Naive thymus-derived CD8-positive, alpha-beta T cell (primary cell): ENCODE measurements at places on chromosomes 7 and 10. TPM values are rescaled to one million over a fixed set of nuclear protein-coding genes. Genes with fewer than 3 reads are reported as not detected.
A peak's percentile ranks its signal among the peaks of the same experiment; 100 is the strongest.

The TMEM196 gene
- not detected for total RNA-seq

The NACAD gene
- total RNA-seq: 0.16 TPM

The MMP21 gene
- 0.18 TPM for total RNA-seq

The STEAP1B gene
- total RNA-seq: not detected

The ANKRD1 gene
- not detected for total RNA-seq

GRCh38 chr7:122975341-122975740, 20.2 kb downstream of the TAS2R16 start:
- no peaks in the 10 kb centered on the region for H3K27me3 ChIP-seq
- no peaks in the 10 kb centered on the region for H3K4me1 ChIP-seq
- no peak for DNase-seq
- no peak overlapping the region for H3K27ac ChIP-seq
- no peak overlapping the region for H3K4me3 ChIP-seq

- no peak overlapping the region for H3K4me3 ChIP-seq
- H3K27ac ChIP-seq: no peak overlapping the region
- no peak for DNase-seq
- no peaks in the 10 kb centered on the region for H3K4me1 ChIP-seq
- peaks cover 6% of the 10 kb centered on the region for H3K27me3 ChIP-seq
These were observed 41.5 kb upstream of the SMIM30 start for GRCh38 chr7:113159746-113160339.

DNA sequence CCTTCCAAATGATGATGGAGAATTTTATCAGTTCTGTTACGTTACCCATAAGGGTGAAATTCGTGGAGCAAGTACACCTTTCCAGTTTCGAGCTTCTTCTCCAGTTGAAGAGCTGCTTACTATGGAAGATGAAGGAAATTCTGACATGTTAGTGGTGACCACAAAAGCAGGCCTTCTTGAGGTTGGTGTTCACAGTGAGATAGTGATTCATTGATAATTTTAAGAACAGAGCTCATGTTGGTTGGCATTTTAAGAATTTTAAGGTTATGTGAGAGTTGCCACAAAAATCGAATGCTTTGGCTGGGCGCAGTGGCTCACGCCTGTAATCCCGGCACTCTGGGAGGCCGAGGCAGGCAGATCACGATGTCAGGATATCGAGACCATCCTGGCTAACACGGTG, 25.9 kb downstream of the TAX1BP1 start:
- no peak for DNase-seq
- H3K27me3 ChIP-seq: no peaks in the 10 kb centered on the region
- H3K36me3 ChIP-seq: peaks cover 14% of the 10 kb centered on the region
- no peak overlapping the region for H3K27ac ChIP-seq
- H3K4me3 ChIP-seq: no peak overlapping the region

DNA sequence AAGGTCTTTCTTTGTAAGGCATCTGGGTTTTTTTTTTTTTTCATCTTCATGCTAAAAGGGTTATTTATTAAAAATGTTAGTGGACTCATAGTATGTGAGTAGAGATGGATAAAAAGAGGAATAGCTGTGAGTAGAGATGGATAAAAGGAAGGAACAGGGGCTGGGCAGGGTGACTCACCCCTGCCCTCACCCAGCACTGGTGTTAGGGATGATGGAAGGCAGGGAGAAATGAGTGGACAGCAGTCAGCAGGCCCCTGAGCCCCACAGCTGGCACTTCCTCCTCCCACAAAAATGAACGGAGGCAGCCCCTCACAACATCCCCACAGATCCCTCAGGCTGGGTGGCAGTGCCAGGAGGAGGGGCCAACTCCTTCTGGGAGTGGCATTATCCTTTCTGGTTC, 39.3 kb downstream of the ANTXRL start:
- peak overlapping the region; percentile 30 for H3K27ac ChIP-seq
- H3K4me3 ChIP-seq: no peak overlapping the region
- peaks cover 12% of the 10 kb centered on the region for H3K27me3 ChIP-seq
- DNase-seq: no peak
- H3K4me1 ChIP-seq: no peaks in the 10 kb centered on the region

DNA sequence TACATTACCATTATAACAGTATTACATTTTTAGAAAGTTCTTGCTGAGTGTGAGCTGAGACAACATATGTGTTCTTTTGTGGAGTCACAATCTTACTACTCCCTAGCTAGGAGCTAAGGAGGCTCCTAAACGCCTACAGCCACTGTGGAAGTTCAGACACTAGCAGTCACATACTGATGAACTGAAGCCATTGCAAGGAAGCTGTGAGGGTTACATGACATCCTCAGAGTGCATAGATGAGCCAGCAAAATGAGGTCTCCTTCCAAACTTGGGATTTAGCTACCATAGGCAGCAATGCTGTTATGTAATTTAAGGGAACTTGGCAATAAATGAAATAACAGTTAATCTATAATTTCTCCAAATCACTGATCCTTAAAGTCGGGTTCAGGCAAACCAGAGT, 10.8 kb upstream of the ST7 start:
- no peak for DNase-seq
- H3K4me3 ChIP-seq: no peak overlapping the region
- H3K27ac ChIP-seq: no peak overlapping the region
- H3K4me1 ChIP-seq: no peaks in the 10 kb centered on the region
